ENCODE measurements at places on chromosomes 2 and 18.

- no peak for DNase-seq
Observed at GRCh38 chr18:54774981-54775665, 53.2 kb upstream of the RAB27B start.

DNA sequence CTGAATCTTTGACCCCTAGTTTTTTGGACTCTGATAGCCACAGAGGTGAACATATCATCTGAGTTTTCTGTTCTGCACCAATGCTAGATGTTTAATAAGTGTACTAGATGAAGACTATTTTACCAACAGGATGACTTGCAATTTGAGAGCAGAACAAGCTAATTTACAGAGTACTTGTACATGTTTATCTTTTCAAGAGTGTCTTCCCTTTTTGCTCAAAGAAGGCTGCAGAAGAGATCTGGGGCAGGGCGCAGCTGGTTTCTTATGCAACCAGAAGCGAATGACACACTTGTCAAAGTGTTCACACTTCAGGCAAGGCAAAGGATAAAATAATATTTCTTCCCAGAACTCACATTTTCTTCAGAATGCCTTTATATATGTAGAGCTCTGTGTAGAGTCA, 86.0 kb downstream of the VWA3B start:
- no peak for DNase-seq

DNA sequence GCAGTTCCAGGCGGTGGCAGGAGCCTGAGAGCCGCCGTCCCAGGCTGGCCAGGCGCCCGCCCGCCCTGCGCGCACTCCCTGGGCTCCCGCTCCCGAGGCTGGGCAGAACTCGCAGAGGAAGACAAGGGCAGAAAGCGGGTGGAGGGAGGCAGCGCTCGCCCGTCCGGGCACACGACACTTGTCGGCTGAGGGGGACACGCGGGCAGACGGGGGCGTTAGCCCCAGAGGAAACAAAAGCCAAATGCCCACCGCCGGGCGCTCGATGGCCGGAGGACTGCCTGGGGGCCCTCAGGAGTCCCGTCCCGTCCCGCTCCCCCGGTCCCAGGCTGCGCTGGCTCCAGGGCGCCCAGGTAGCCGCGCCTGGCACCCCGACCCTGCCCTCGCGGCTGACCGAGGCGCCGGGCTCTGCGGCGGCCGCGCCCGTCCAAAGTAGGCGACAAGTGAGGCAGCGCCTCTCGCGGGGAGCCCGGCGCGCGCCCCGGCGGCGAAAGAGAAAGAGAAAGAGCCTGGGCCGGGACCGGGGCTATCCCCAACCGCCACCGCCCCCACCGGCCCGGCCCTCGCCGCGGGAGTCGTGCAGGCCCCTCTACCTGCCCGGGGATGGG, 491 bp downstream of the L3MBTL4 start:
- peak; percentile 97 for DNase-seq

- no peak for DNase-seq
Observed at GRCh38 chr2:626491-627339, 50.5 kb downstream of the TMEM18 start.

GRCh38 chr2:128533101-128533500, 214.4 kb upstream of the HS6ST1 start:
- no peak for DNase-seq

DNA sequence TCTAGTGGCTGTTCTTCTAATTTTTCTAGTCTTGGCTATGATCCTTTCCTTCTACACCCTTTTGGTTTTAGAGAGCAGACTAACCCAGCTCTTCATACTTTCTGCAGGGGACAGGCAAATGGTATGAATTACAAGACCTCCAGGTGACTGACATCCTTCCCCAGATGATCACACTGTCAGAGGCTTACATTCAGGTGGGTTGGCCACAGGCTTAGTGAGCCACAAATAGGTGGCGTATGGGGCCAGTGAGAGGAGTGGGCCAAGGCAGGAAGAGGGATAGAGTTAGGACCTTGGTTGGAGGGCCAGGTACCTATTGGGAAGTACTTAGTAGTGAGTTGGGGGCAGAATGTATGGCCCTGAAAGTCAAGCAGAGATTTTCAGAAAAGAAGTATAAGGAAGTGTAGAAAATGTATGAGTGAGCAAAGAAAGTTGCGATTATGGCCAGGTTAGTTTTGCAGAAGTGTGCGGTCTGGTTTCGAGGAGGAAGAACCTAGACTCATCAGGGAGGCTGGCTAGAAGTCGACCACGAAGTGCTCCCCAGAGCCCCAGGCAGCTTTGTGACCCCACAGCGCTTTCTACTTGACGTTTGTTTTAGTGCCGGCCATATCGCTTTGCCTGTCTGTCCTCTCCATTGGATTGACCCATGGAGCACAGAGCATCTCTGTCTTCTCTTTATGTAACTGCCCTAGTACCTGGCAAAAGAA, 20.0 kb downstream of the SFTPB start:
- peak; percentile 54 for DNase-seq

DNA sequence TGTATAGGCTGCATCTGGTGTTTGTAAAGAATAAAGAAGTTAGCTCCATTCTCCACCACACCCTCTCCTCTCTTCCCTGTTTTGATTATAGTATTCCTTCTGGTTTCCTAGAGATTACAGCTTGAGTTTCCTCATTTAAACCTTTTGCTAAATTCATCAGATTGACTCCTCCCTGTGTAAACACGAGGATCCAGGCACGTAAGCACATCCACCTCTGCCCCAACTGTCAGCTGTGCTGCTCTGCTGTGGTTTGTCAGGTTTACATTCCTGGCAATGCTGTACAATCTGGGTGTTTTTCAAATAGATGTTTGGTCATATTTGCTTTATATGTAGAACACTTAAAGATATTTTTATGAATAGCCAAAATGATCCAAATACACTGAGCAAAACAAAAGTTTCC, 302.8 kb downstream of the PTGR3 start:
- DNase-seq = no peak

- peak; percentile 72 for DNase-seq
Observed at GRCh38 chr18:23237524-23238151, 102.4 kb downstream of the CABLES1 start.

GRCh38 chr2:220891405-220891804, 680.7 kb downstream of the EPHA4 start:
- DNase-seq = no peak

DNA sequence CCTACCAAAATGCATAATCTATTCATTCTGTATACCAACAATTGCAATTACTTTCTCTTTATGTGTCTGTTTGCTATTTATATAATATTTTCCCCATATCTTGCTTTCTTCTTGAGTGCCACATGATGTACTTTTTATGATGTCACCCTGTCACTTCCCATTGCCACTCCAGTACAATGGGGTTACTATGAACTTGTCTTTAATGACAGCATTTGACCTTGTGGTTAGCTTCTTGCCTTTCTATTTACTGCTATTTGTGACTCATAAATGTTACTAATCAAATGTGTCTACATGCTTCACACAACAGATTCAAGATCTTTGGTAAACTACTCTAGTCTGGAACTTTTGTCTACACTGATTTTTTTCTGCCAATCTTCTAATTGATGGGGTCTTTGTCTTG, 486.3 kb downstream of the NR4A2 start:
- DNase-seq = no peak

- no peak for DNase-seq
Observed at GRCh38 chr2:47725808-47726207, 57.1 kb upstream of the MSH6 start.

- peak; percentile 92 for DNase-seq
Observed at GRCh38 chr2:233443511-233444183, 89.4 kb downstream of the DGKD start.

- DNase-seq = peak; percentile 74
Observed at GRCh38 chr2:216142540-216142939, 33.4 kb downstream of the XRCC5 start.

- DNase-seq = no peak
Observed at GRCh38 chr2:3204031-3204821, 173.4 kb downstream of the EIPR1 start.

DNA sequence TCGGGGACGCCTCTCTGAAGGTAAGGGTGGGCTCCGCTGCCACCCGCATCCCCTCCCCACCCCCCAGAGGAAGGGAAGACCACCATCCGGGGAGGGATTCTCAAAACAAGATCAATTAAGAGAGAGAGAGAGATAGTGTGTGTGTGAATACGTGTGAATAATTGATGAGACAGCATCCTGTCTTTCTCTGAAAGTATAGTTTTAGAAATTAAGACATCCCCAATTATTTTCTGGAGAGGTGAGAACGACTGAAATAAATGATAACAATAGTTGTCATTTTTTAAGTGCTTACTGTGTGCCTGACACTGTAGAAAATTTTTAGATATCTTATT, 751 bp downstream of the IL18R1 start:
- DNase-seq = no peak

DNA sequence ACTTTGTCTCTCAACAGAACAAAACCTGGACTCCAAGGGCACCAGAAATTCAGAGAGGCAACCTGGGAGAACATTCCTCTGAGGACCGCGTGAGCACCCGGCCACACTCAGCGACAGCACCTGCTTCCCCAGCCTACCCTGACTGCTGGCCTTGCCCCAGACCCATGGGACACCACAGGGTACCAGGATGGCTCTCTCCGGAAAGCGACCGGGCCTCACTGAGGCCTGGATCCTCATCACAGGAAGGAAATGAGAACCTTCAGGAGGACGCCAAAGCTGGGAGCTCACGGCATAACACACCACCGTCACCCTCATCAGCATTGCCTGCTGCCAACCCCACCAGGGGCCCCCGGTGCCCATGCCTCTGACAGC, 38.9 kb downstream of the HS6ST1 start:
- DNase-seq = no peak

GRCh38 chr2:144323946-144324345, 196.0 kb downstream of the ZEB2 start:
- DNase-seq = no peak

DNA sequence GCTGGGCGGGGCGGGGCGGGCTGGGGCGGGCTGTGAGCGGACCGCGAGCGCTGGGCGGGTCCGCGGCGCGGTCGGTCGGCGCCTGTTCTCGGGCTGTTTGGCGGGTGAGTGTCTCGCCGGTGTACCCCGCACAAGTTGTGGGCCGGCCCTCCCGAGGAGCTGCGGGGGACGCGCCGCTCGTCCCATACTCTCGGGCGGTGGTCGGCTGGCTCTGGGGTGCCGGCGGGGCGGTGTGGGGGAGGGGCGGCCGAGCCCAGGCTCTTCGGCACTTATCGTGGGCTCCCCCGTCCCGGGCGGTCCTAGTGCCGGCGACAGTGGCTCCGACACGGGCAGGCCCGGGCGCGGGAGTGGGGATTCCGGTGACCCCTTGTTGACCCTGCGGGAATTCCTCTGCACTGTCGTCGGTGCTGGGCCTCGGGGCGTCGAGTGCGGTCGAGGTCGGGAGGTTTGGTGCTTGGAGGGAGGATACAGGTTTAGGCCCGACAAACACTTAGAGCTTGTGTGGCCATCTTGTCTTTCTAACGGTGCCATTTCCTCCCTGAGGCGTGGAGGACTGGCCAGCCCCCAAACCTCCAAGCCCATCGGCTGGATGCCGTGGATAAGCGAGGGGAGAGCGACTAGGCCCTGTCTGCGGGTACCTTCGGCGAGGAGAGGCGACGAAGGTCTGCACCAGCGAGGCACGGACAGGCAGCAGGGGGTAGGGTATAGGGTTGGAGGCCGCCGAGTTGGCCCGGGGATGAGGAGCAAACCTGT, at the start of gene SEPTIN2:
TSS of gene SEPTIN2 (plus strand) at position 47 of the 753 bp plus-strand sequence. CDS start 8,308 bp downstream, outside the sequence.
- no peak for DNase-seq

GRCh38 chr2:217897091-217897715, 105.6 kb downstream of the TNS1 start:
- no peak for DNase-seq

GRCh38 chr2:207683879-207684627, 27.4 kb upstream of the CCNYL1 start:
- DNase-seq = no peak

DNA sequence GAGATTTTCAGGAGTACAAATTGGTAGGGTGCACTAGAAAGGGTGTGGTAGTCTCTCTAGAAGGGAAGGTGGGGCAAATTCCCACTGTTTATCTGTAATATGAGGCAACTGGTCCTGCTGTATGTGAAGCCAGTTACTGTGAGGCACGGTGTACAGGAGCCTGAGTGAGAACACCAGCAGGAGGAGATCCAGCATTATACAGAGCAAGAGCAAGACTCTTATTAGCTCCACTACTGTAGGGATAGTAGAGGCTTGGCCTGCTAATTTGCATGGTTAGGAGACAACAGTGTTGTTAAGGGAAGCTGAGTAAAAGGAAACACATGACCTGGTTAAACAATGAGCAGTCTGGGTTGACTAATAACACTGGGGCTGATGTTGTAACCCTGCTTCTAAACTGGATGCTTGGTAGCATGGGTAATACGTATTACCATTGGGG, 76.3 kb upstream of the WDSUB1 start:
- DNase-seq = no peak

DNA sequence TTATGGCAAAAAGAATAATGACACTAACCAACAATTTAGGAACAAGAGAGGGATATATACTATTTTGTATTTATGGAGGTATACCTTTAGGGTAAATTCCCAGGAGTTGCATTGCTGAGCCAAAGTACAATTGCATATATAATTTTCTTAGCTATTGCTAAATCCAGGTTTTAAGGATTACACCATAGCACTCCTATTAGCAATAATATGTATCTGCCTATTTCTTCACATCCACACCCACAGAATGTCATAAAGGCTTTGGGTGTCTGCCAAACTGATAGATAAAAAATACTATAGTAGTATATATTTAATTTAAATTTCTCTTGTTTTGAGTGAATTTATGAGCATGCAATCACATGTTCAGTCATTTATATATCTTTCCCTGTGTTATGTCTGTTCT, 11.5 kb upstream of the SERPINB13 start:
- no peak for DNase-seq

DNA sequence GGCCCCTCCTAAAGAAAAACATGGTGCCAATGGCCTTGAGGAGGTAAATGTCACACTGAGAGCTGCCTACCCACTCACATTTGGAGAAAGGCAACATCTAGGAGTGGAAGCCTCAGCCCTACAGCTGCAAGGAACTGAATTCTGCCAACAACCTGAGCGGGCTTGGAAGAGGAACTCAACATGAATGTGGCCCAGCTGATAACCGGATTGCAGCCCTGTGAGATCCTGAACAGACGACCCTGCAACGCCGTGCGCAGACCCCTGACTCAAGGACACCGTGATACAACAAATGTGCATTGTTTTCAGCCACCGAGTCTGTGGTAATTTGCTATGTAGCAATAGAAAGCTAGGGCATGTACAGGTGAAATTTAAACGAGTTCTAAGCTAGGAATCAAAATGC, 99.4 kb downstream of the MYOM1 start:
- no peak for DNase-seq

DNA sequence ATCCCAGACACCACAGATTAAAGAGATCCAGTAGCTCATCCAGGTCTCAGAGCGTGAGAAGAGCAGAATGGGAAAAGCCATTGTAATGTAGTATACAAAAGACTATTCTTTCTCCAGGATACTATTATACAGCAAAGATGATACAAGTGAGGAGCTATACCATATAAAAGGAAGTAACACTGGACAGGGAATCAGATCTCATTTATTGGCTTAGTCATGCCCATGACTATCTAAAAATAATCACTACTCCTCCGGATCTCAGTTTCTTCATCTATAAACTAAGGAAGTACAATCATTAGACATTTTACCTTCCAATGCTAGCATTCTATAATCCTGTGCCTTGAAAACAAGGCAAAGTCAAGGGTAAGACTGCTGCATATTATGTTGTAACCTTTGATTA, 19.4 kb downstream of the KRCC1 start:
- no peak for DNase-seq

GRCh38 chr18:5628512-5629255, 84.9 kb upstream of the EPB41L3 start:
- peak; percentile 57 for DNase-seq
